Non-pigmented ciliary epithelial cell (primary cell): ENCODE measurements at places on chromosomes 6 and 20.

GRCh38 chr20:34831936-34832335 lies 6.5 kb upstream of the NCOA6 start:
- no peak for DNase-seq

DNA sequence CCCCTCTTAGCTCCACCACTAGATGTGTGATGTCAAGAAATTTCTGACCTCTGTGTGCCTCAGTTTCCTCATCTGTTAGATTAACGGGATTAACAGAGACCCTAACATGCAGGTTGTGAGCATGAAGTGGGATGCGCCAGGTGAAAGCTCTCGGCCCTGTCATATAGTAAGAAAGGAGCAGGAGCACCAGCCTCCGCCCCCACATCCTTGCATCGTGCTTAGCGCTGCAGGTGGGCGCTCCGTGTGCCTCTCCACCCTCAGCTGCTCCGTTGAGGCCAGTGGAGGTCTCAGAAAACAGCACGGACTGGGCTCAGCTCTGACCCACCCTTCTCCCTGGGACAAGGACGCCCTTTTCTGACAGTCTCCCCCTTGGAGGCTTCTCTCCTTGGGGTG lies 63.4 kb downstream of the TCP11 start:
- DNase-seq = no peak

- DNase-seq = peak; percentile 46
Observed at GRCh38 chr6:2353412-2354137, 108.2 kb upstream of the GMDS start.

GRCh38 chr6:81938014-81938856 lies 185.8 kb upstream of the TENT5A start:
- DNase-seq = peak; percentile 99

GRCh38 chr6:40852779-40853373 lies 186.1 kb downstream of the UNC5CL start:
- DNase-seq = no peak

DNA sequence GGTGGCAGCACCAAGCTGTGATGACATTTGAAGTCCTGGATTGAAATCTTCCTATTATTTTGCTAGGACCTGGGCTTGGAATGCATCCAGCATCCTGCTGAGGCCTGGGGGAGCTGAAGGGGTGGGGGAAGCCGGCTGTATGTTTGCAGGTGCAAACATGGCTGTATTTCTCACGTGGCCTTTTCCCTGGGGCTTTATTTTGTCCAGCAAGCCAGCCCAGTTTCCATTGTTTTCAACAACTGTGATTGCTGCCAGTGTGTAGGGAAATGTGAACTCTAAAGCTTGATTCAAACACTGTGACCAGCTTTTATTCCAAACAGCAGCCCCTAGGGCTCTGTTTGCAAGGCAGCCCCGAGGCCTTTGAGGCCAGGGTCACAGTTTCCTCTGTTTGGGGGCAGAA lies 683.0 kb downstream of the DHX35 start:
- DNase-seq = no peak

GRCh38 chr6:157648561-157648960 lies 174.5 kb upstream of the SNX9 start:
- no peak for DNase-seq

- DNase-seq = no peak
Observed at GRCh38 chr6:148423133-148423532, 80.5 kb downstream of the SASH1 start.

DNA sequence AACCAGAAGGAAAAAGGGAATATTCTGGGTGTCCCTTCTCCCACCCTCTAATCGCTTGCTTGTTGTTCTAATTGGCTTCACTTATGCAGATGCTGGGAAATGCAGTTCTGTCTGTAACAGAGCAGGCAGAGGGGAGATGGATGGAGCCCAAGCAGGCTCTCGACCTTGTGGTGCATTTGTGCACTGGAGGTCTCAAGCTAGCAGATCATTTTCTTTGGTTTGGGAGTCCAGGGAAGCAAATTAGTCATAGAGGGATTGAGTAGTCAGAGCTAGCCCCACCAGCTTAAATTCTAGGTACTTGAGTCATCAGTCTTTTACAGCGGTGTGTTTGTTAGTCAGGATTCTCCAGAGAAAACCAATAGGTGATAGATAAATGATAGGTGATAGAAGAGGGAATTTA lies 234.7 kb upstream of the ECI2 start:
- DNase-seq = peak; percentile 91

- DNase-seq = no peak
Observed at GRCh38 chr20:2234598-2235191, 61.1 kb upstream of the TGM3 start.

DNA sequence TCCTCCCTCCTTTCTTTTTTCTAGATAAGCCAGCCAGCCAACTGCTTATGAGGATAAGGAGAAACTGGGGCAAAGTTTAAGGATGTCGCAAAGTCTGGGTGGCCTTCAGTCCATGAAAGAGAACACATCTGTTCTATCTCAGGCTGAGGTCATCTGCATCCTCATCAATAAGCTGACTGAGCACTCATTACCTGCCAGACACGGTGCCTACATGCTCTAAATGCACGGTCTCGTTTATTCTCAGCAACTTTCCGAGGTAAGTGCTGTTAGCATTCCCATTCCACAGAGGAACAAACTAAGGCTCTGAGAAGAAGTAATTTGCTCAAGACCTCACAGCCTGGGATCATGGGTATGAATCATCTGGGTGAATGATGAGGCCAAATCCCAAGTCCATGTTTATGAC lies 133.1 kb downstream of the BCAS1 start:
- DNase-seq = no peak
